ENCODE measurements at places on chromosomes 4 and X. TPM values are rescaled to one million over a fixed set of nuclear protein-coding genes. Genes with fewer than 3 reads are reported as not detected.

The MAGEB2 gene
- not detected for total RNA-seq

The MAGEA11 gene
- total RNA-seq = not detected

The FAAH2 gene
- total RNA-seq = 2.2 TPM

- no peaks in the 10 kb centered on the region for H3K36me3 ChIP-seq
- H3K4me1 ChIP-seq = peaks cover 8% of the 10 kb centered on the region
- H3K4me3 ChIP-seq = no peak overlapping the region
- H3K27me3 ChIP-seq = no peaks in the 10 kb centered on the region
- no peak overlapping the region for H3K27ac ChIP-seq
Observed at GRCh38 chr4:110128472-110128919, 69.9 kb downstream of the ELOVL6 start.

DNA sequence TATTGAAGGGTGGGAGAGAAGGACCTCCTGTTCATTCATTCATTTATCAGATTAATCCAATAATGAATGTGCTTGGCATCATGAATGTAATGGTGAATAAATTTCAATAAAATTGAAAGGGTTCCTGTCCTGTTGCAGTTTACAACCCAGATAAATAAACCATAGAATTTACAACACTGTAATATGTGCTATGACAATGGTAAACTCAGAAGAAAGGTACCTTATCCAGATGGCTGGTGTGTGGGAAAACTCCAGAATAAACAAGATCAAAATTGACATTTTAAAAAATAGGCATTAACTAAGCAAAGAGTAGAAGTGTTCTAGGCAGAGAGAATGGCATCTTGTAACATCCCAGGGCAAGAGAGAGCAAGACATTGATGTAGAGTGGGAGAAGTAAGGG is 15.3 kb downstream of the ARL13A start:
- no peaks in the 10 kb centered on the region for H3K36me3 ChIP-seq
- no peaks in the 10 kb centered on the region for H3K27me3 ChIP-seq
- no peak for DNase-seq
- H3K4me3 ChIP-seq = no peak overlapping the region
- H3K27ac ChIP-seq = no peak overlapping the region

DNA sequence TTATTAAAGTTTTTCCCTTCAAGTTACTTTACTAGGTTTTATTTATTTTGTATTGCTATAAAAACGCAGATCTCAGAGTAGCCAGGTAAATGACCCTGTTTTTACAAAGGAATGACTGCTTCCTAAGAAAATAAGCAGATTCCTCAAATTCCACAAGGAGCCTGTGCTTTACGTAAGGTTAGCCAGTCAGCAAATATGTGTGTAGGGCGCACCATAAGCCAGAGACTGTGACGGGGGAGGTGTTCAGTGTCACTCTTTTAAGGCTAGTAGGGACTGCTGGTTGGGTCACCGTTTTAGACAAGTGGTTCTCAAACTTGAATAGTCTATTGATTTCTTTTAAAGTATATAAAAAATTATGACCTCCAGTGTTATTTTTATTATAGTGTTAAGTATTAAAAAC is 119.9 kb downstream of the ANK2 start:
- H3K4me1 ChIP-seq = no peaks in the 10 kb centered on the region
- H3K36me3 ChIP-seq = no peaks in the 10 kb centered on the region
- DNase-seq = no peak
- H3K27ac ChIP-seq = no peak overlapping the region
- no peak overlapping the region for H3K4me3 ChIP-seq
- H3K27me3 ChIP-seq = no peaks in the 10 kb centered on the region

- H3K27me3 ChIP-seq = no peaks in the 10 kb centered on the region
- H3K36me3 ChIP-seq = no peaks in the 10 kb centered on the region
- H3K4me1 ChIP-seq = no peaks in the 10 kb centered on the region
- DNase-seq = no peak
- H3K4me3 ChIP-seq = no peak overlapping the region
Observed at GRCh38 chrX:110228453-110228852, 89.4 kb downstream of the AMMECR1 start.

GRCh38 chr4:132709056-132709455 is 440.0 kb upstream of the PCDH10 start:
- H3K27me3 ChIP-seq = no peaks in the 10 kb centered on the region
- no peak overlapping the region for H3K27ac ChIP-seq
- H3K36me3 ChIP-seq = no peaks in the 10 kb centered on the region
- DNase-seq = no peak

DNA sequence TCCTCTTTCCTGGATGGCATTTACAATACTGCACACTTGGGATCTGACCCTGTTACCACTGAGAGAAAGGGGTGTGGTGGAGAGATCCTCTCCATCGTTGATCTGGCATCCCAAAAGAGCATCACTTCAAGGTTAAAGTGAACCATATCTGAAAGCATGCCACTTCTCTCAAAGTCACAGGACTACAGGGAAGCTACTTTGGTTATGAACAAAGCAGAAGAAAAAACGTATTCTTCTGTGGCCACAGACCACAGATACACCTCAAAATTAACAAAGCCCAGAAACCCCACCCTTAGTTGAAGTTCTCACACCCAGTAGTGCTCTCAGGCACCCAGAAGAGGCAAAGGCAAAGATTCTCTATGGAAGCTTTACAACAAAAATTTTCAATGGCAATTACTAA is 108.3 kb downstream of the JADE1 start:
- H3K27me3 ChIP-seq = no peaks in the 10 kb centered on the region
- H3K36me3 ChIP-seq = no peaks in the 10 kb centered on the region
- H3K4me3 ChIP-seq = no peak overlapping the region

DNA sequence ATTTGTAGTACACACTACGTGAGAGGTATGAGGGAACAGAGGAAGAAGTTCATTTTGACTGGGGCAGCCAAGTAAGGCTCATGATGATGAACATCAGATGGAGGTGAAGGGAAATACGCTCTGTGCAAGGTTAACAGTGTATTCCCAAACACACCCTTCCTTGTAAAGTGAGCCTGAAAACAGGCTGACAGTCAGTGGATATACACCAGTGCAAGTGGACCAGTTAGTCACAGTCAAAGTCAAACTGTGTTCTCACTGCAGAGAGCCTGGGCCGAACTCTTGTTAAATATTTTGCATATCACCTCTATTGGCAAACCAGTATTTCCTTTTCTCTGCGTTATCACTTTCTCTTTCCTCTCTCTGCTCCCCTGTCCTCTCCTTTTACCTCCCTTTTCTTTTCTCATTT is 23.4 kb upstream of the RHOH start:
- no peak for DNase-seq
- H3K4me1 ChIP-seq = no peaks in the 10 kb centered on the region
- H3K27ac ChIP-seq = no peak overlapping the region
- H3K36me3 ChIP-seq = no peaks in the 10 kb centered on the region
- H3K27me3 ChIP-seq = no peaks in the 10 kb centered on the region
- no peak overlapping the region for H3K4me3 ChIP-seq
